AG08396 (cell line): ENCODE measurements at places on chromosomes 4 and X.
A peak's percentile ranks its signal among the peaks of the same experiment; 100 is the strongest.

DNA sequence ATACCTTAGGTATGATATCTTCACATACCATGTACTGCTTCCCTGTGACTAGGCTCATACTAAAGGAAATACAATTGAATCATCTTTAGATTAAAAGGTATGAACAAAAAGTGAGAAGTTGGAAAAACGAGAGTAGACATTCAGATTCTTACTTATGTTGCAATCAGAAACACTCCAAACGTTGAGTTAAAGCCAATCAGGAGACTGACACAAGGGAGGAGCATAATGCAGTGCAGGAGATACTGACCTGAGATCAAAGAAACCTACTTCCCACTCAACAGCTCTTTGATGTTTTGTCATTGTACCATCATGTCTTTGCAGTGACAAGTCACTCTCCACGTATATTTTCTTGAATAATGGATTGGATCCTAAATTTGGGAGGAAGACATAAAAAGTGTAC lies 8.9 kb upstream of the PCDH18 start:
- no peak for DNase-seq

DNA sequence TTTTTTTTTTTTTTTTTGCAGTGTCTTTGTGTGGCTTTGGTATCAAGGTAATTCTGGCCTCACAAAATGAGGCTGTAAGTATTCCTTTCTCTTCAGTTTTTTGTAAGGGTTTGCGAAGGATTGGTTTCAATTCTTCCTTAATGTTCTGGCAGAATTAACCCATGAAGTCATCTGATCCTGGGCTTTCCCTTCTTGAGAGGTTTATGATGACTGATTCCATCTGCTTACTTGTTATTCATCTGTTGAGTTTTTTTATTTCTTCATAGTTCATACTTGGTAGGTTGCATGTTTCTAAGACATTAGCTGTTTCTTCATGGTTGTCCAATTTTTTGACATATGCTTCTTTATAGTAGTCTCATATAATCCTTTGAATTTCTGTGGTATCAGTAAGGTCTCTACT lies 181.4 kb upstream of the PDE5A start:
- no peak for DNase-seq

- DNase-seq = peak; percentile 29
These were observed 23.3 kb upstream of the GPR50 start for GRCh38 chrX:151153086-151153485.

GRCh38 chrX:134931550-134931949 lies 59.2 kb upstream of the SMIM10 start:
- no peak for DNase-seq

- no peak for DNase-seq
These were observed 37.8 kb downstream of the PCDH10 start for GRCh38 chr4:133186845-133187244.

- no peak for DNase-seq
These were observed 82.6 kb downstream of the MTMR1 start for GRCh38 chrX:150775569-150776350.

GRCh38 chr4:39846120-39846519 lies 131.6 kb downstream of the PDS5A start:
- DNase-seq = no peak

DNA sequence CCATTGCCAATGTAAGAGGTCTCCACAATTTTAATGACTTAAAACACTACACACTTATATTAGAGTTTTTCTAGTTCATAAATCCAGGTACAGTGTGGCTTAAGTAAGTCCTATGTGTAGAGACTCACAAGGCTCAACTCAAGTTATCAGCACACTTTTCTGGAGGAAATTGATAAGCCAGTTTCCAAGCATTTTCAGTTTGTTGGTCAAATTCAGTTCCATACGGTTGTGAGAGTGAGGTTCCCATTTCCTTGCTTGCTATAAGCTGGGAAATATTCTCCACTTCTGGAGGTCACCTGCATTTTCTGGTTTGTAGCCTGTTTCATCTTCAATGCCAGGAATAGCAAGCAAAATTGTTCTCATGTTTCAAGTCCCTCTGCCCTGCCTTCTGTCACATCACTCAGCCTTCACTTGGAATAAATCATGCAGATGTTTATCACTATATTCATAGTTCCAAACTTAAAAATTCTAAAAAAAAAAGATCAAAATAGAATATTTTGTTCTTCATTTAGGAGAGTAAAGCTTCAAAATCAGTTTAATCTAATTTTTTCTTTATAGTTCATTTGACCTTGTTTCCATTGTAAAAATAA lies 1137.5 kb upstream of the INTU start:
- DNase-seq = no peak

GRCh38 chrX:23900220-23900797 lies 7.4 kb downstream of the APOO start:
- DNase-seq = no peak

DNA sequence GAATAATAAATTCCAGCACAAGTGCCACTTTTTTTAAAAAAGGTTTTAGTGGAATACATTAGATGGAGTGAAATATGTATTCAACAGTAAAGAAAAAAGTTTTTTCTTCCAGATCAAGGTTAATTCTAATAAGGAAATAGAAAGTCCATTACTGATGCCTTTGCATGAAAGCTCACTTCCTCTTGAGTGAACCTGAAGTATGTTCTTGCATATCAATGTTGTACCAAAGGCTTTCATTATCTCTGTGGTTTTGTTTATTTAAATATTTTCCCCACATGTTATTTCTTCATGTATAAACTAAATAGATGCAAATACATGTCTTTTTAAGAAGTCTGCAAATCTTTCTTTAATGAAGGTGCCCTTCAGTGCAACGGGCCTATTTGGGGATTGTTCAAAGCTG lies 307.9 kb downstream of the C4orf33 start:
- no peak for DNase-seq

DNA sequence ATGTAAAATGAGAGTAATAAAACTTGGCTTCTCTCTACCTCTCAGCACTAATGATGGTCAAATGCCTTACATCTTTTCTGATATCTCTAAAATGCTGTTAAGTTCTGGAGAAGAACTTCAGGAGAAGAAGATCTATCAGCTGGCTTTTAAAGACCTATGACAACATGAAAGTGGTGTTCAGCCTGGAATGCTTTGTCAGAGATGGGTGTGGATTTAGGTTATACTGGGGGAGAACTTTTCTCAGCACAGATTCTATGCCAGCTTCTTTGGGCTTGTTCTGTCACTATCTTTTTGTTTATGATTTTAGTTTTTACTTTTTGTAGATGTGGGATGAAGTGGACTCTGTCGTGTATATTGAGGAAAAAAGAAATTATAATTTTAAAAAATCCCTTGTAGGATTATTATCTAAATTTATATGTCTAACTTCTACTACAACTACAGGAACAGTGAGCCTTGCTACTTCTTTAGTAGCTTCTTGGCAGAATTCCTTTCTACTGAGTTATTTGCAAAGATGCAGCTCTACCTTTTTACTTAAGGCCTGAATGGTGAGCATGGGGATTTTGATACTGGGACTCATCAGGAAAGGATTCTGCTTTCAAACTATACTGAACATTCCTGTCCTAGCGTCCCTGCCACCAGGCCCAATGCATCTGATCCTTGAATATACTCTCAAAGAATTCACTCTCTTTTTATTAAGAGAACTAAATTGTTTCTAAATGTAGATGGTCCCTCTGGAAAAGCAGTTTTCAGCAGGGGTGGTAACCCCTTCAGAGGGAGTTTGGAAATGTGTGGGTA lies 19.6 kb downstream of the CYP2U1 start:
- DNase-seq = no peak

DNA sequence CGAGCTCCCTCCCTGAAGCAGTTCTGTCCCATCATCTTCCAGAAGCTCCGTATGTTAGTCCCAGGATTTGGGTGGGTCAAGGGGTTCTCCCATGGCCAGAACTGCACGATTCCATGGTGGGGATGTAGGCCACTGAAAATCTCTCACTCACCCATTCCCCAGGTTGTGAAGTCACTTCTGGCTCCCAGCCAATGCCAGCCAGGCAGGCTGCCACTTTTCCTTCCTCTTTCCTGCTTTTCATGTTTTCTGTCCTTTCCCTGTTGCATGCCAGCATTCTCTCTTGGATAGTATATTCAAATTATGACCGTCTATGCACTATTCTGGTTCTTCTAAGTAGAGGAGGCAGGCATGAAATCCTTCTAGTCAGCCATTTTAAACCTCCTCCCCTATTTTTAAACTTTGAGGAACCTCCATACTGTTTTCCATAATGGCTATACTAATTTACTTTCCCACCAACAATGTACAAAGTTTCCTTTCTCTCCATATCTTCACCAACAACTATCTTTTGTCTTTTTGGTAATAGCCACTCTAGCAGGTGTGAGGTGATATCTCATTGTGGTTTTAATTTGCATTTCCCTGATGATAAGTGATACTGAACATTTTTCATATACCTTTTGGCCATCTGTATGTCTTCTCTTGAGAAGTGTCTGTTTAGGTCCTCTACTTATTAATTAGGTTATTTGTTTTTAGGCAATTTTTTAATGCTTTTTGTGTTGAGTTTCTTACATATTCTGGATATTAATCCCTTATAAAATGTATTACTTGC lies 182.1 kb upstream of the TET2 start:
- no peak for DNase-seq

DNA sequence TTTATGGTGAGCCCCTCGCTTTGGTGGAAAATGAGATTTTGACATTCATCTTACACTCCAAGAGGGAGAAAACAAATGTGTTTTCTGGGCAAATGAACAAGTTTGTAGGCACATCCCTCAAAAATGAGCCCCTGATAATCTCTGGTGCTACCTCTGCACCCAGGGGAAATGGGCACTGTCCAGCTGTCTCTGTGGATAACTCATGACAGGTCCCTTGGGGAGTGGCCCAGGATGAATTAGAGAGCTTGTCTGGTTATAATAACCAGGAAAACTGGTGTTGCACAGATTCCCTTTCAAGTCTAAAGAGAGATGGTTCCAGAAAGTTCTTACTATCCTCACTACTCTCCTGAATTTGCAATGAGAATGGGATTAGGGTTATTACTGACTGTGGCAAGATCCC lies 7.5 kb downstream of the RASL11B start:
- no peak for DNase-seq

- no peak for DNase-seq
These were observed 36.8 kb upstream of the CASK start for GRCh38 chrX:41960142-41960541.

DNA sequence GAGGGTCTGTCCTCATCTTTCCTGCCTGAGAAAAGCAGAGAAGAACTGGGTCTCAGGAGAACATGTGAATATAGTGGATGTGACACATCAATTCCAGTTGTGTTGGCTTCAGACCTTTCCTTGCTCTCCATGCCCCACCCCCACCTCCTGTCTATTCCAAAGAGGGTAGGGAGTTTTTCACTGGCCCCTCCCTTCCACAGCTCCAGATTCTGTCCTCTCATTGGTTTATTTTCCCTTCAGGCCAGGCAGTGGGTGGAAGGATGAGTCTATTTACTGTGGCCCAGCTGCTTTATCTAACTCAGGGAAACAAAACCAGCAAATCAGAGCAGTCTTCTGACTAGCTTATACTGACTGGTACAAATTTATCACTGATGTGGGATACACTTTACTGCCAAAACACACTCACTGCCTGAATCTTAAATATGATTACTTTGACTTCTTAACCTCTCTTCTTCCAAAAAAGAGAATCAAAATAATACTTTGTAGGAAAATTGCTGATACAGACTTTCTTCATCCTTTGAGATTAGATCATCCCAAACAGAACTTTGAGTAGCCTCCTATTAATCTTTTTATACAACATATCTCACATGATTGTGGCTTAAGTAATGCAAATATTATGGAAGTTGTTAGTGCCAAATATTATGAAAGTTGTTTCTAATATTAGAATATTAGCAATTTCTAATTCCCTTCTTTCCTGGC lies 221.2 kb downstream of the MID1 start:
- no peak for DNase-seq

DNA sequence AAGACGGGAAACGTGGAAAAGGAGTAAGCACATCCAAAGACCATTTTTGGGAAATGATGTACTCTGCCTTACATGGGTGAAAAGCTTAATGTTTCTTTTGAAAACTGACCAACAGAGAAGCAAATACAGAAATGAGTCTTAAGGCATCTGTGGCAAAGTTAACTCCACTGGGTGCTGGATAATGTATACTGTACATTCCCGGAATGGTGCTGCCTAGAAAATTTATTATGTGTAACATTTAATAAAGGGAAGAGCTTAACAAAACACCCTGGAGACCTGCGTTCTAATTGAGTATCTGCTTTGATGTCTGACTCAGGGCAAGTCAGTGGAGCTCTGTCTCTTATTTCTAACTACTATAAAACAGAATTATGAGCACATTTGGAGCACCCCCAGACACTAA lies 230.2 kb downstream of the MID1 start:
- no peak for DNase-seq

GRCh38 chr4:55458164-55458563 lies 62.4 kb downstream of the TMEM165 start:
- DNase-seq = no peak

- DNase-seq = no peak
These were observed 150.6 kb downstream of the POU3F4 start for GRCh38 chrX:83658731-83659130.

- DNase-seq = no peak
These were observed 44.5 kb downstream of the FGFRL1 start for GRCh38 chr4:1055721-1056590.

- no peak for DNase-seq
These were observed 76.4 kb downstream of the JAKMIP1 start for GRCh38 chr4:6123976-6124375.

DNA sequence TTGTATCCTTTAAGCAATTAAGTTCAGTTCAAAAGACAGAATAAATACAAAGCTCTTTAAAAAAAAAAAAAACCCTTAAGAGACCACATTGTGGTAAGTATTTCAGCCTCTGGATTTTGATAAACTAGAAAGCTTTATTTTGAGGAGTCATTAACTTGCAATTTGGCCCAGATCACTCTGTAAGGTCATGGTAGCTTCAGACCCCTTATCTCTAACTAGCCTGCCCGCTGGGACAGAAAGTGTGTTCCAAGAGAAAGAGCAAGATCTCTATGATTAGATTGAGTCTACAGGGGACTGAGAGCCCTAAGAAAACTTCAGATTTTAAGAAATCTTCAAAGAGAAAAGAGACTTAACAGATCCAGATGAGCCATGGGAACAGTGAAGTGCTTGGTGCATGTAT lies 45.6 kb downstream of the GALNT7 start:
- DNase-seq = no peak

DNA sequence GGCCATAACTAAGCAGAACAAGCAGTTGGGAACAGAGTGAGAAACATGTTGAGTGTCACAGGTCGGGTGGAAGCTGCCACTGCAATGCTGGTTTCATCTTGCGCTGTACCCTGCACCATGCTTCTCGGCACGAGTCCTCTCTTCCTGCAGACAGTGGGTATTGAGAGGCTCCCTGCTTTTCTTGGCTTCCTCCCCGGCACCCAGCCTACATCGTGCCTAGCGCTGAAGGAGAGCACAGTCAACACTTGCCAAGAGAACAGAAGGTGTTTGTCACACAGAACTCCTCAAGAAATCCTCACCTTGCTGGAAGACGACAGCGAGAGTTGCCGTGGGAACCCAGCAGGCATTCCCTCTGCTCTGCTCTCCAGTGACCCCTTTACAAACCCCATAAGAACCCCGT lies 53.6 kb downstream of the EVC2 start:
- DNase-seq = no peak

DNA sequence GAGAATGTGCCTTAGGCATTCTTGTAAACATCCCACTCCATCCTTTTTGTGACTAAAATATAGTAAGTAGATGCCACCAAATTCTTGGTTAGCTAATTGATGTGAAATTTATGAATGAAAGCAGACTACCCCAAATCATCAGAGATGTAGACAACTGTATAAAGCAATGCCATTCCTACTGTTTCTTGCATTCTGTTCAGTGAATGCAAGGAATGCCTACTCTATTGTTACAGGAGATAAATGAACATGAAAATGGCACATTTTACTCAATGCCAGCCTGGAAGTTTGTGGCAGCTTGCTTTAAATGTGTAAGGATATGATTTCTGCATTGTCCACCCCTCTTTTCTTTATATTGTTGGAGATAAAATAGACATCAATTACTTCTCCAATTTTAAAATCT lies 317.9 kb downstream of the LDB2 start:
- DNase-seq = no peak
